Effector memory CD4-positive, alpha-beta T cell (primary cell): ENCODE measurements at places on chromosomes 3 and 15.

- DNase-seq = no peak
These were observed 6.9 kb downstream of the LRRC2 start for GRCh38 chr3:46559091-46559704.

DNA sequence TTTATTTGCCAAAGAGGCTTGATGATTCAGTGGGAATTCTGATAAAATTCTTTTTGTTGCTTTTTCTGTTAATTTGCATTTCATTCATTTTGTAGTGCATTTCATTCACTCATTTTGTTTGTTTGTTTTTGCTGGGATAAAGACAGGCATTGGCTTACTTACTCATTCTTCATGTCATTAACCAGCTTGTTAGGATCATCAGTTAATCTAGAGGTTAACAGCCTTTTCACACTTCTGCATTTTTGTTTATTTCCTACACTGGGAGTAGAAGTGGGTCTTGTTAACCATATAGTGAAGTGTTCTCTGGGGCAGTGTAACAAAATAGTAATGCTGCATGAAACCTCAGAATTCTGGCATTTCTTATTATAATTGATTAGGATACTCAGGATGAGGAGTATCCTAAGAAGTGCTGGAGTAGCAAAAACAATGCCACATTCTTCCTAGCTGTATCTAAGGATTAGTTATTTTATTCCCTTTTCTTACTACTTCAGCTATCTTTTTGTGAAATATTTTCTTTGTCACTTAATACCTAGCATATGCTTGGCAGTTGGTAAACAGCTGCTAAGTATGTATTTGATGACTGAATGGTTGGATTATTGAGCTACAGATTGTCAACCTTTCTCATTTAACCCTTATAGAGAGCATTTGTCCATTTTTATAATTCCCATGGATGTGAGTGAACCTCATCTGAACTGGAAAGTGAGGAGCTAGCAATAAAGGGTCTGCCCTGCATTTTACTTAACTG, 135.7 kb upstream of the LRRFIP2 start:
- no peak for DNase-seq

- DNase-seq = no peak
These were observed 30.0 kb upstream of the SLC2A2 start for GRCh38 chr3:171056528-171056927.

DNA sequence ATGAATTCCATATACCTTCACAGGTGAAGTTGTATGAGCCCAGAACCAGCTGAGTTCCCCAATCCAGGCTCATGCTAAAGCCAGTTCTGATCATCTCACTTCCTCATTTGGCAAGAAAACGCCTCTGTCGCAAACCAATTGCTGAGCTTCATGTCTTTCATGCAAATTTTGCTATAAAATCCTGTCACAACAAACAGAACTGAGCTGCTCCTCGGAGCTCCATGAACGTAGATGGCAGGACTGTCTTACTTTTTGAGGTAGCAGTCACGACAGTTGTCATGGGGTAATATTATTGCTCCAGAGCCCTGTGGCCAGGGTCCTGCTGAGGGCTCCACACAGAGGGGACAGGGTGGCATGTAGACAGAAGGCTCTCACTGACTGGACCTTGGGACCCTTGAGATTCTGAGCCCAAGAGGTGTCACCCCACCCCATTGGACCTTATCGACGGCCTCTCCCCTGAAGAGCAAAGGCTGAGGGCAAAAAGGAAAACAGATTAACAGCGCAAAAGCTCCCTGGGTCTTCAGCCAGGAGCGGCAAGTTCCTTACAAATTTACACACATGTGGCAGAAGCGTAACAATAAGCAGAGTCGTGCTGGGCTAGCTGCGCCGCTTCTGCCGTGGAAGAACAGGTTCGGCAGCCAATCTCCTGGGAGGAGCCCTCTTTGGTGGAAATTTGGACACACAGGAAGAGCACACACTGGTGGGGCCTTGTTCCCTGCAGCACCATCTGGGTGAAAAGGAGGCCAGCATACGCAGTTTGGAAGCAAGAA, 249.2 kb downstream of the OPA1 start:
- no peak for DNase-seq

GRCh38 chr15:50224606-50225005, 40.9 kb downstream of the HDC start:
- DNase-seq = no peak

DNA sequence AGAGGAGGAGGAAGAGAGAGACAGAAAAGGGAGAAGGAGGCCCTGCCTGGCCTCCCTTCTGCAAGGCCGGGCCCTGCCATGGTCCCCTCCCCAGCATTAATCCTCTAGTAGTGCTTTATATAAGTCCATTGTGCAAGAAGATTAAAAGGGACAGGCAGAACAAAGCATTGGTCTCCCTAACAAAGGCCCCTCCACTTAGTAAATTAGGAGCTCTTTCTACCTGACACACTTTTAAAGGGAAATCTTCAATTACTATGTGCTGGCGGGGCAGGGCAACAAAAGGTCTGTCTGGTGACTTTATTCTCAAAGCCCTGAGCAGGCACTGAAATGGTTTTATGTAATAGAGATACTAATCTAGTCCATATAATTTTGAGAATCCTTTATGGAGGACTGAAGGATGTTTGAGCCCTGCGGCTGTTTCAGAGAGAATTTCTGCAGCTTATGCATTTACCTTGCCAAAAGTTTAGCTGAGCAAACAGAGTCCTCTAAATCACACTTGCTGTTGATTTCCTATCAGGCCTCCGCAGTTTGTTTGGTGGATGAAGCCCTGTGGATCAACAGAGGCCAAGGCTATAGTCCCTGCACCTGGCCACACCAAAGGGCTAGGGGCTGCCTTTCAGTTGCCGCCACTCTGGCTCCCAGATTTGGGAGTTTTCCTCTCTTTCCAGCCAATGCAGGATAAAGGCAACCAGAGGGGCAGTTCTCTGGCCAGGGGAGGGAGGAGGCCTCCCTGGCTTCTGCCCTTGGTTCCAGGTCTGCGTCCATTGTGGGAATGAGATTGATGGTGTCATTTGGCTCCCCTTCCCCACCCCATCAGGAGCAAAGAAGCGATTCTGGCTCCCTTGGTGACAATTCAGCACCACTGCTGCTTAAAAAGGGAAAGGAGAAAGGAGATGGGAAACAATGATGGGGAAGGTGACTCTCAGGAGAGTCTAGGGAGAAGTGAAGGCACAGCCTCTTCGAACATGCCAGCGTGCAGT, 148.0 kb downstream of the MEGF11 start:
- no peak for DNase-seq
